ENCODE measurements at places on chromosomes 11 and 22.

- DNase-seq: no peak
Measured at GRCh38 chr11:14141676-14142075, 179.2 kb downstream of the SPON1 start.

GRCh38 chr11:8333811-8334401, 70.2 kb upstream of the LMO1 start:
- no peak for DNase-seq

DNA sequence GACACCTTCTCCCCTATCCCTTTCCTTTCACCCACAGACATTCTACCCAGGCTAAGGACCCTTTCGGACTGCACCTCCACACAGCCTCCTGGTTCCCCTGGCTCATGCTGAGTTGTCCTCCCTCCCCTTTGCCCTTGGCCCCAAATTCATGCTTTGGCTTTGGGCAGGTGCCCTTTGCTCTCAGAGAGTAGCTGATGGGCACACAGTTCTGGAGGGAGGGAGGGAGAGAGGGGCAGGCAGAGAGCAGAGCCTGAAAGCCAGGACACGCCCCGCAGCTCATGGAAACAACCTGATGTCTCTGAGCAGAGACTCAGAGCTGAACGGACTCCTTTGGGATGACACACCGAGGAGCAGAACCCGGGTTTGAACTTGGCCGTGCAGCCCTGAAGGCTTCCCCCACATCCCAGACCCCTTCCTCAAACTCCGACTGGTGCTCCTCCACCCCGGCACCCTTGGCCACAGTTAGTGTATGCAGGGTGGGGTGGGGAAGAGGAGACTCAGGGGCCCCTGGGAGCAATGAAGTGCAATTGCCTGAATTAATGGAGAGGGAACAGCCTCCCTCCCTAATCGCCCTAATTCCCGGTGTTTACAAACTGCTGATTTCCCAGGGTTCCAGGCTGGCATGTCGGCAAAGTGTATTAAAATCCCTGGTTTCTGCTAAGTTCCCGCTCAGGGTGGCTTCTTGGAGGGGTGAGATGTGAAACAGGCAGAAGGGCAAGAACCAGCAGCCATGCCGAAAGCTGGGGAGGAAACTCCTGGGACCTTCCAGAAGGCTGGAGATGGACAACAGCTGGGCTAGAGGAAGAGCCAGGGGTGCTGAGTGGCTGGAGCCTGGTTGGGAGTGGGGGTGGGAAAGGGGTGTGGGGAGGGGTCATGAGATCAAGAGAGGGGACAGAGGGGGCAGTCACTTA, 71.2 kb upstream of the SHISAL1 start:
- peak; percentile 31 for DNase-seq

- DNase-seq: no peak
Measured at GRCh38 chr11:124943741-124944140, 7.9 kb upstream of the HEPACAM start.

- DNase-seq: no peak
Measured at GRCh38 chr22:39110631-39111561, 13.9 kb downstream of the APOBEC3H start.

GRCh38 chr11:80649186-80649585, 1208.4 kb upstream of the TENM4 start:
- DNase-seq: no peak

DNA sequence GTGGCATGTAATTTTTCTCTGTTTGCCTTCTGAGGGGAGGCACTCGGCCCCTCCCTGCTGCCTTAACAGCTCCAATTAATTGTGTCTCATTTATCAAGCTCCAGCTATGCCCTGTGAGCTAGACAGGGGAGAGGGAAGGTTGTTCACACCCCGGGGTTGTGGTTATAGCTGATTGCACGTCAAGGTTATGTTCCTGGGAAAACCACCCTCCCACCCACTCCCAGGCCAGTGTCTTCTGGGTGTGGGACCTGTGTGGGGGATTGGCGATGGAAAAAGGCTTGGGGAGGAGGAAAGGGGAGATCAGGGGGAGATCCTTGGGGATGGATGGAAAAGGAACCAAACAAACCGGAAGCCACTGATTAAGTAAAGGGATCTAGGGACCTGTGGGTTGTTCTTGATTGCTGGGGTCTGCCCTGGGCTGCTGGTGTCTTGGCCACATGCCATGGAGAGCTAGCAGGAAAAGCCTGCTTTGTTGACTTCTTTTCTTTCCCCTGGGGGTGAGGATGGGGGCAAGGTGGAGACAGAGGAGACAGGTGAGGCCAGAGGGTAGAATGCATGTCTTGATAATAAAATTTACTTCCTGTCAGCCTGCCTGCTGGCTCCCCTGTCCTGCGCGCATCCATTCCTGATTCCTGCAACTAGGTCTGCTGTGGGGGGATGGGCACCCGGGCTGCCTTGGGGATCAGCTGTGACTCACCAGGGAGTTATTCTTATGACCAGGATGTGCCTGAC, 13.5 kb upstream of the SORL1-AS1 start:
- no peak for DNase-seq

- DNase-seq: no peak
Measured at GRCh38 chr11:118655486-118656190, 23.8 kb downstream of the TREH start.

- DNase-seq: no peak
Measured at GRCh38 chr11:33480626-33481025, 220.0 kb downstream of the C11orf91 start.

- DNase-seq: no peak
Measured at GRCh38 chr11:28621753-28622152, 513.6 kb downstream of the METTL15 start.

GRCh38 chr11:12176410-12176809, 66.0 kb downstream of the MICAL2 start:
- DNase-seq: no peak
